NCI-H524 (cell line): ENCODE measurements at places on chromosomes 7 and 10.

DNA sequence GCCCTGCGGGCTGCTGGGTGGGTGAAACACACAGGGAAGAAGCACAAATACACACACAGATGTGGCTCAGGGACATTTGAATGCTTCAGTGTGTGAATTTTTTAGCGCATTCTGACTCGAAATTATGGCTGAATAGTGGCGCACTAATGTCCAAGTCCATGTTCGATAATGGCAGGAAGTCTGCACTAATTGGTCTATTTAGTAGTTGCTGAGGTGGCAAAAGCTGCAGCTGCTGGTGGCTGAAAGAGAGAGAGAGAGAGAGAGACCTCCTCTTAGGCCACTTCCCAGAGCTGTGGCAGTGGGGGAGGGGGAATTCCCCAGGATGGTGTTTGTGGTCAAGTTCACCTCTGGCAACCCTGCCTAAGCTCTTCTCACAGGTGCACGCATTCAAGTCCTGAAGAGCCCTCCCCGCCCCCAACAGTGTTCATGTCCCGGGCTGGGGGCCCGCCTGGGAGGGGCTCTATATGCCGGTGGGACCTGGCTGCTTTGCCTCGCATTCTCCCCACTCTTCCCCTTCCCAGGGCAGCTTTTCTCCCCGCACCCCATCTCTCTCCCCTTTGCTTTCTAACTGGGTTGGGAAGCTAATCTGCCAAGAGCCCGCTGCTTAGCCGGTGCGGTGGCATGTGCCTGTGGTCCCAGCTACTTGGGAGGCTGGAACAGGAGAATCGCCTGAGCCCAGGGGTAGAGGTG, 6.0 kb upstream of the MNX1 start:
- no peak for DNase-seq

DNA sequence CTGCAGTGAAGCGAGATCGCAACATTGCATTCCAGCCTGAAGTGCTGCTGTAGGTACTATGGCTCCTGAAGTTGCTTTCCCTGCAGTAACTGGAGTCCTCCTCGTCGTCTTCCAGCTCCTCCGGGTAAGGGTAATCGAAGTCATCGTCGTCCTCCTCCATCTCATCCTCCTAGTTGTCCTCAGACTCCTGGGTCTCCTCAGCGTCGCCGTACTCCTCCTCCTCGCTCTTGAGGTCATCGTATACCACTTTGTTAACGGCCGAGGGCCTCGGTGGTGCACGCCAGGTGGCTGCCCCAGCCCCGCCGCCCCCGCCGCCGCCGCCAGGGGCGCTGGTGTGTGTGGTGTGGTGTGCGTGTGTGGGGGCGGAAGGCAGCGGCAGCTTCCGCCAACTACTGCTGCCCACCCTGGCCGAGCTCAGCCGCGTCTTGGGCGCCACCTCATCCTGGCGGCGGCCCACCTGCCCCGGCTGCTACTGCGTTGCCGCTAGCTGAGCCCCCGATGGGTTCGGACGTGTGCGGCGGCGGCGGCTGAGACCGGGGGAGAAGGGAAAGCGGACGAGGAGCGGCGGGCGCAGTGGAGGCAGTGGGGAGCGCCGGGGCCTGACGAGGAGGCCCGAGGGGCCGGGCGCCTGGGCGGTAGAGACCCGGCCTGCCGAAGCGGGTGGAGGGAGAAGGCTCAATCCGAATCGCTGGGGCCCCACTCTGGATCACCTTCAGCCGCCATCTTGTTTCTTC, 11.8 kb upstream of the ACBD5 start:
- DNase-seq = no peak

DNA sequence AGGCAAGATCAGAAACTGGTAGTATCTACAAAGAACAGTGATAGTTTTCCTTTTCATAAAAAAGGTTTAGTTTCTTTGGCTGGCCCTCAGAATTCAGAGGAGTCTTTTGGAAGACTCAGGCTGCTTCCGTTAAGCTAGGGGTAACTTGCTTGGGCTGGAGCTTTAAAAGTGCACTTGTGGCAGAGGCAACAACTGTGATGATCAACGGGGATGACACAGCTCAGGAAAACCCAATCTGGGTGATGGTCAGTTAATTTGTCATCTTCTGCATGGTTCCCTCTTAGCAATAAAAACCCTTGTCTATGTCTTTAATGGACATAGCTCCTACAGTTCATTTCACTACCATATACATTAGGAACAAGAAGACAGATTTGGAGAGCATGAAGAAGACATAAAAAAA, 46.7 kb downstream of the SGMS1 start:
- no peak for DNase-seq

DNA sequence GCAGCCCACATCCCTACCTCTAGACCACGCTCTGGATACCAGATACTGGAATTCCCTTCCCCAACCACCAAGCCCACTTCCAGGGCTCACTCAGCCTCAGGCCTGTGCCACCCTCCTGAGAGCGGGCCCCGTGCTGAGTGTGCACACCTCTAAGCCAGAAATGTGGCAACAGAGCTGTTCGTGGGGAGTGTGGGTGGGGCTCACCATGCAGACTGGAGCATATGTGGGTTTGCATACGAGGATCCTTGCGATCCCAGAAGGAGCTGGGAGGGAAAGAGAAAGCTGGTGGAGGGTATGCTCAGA, 13.0 kb upstream of the LIMK1 start:
- no peak for DNase-seq

GRCh38 chr10:28709001-28709710, 31.8 kb downstream of the BAMBI start:
- peak; percentile 33 for DNase-seq

GRCh38 chr10:110840225-110840922, 31.4 kb upstream of the PDCD4 start:
- DNase-seq = no peak

DNA sequence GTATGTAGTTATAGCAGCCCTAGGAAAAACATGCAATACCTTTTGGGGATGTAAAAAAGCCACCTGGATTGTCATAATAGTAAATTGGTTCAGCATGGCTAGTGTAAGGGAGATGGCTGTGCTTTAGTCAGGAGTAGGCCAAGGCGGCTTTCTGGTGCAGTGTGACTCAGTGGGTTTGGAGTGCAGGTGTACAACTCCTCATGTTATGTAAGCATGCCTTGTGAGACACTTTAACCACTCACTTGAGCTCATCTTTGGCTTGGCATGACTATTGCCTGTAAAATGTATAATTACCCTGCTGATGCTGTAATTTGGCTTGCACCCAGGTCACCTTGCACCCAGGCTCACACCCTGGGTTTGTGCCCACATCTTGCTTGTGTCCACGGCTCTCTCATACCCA, 239.2 kb upstream of the GLI3 start:
- DNase-seq = no peak

- DNase-seq = no peak
Observed at GRCh38 chr10:111522551-111522950, 445.7 kb downstream of the ADRA2A start.

- no peak for DNase-seq
Observed at GRCh38 chr7:44994877-44995554, 5.0 kb upstream of the CCM2 start.

DNA sequence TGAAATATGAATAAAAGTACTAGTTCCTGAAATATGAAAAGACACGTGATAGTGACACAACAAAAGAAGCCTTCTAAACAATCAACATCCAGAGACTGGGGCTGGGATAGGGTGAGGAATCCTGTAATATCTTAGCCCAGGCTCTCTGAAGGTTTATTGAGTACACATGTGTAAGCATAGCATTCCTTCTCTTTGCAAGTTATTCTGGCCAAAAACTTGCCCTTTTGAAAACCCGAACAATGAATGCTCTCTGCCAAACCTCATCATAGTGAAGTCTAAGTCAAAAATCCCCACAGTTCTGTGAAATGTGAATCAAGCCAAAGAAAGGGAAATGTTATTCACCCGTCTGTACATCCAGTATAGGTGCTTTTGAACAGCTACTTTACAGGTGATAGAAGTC, 11.6 kb downstream of the SEMA3D start:
- no peak for DNase-seq

GRCh38 chr10:127945341-127945758, 38.4 kb downstream of the PTPRE start:
- no peak for DNase-seq

DNA sequence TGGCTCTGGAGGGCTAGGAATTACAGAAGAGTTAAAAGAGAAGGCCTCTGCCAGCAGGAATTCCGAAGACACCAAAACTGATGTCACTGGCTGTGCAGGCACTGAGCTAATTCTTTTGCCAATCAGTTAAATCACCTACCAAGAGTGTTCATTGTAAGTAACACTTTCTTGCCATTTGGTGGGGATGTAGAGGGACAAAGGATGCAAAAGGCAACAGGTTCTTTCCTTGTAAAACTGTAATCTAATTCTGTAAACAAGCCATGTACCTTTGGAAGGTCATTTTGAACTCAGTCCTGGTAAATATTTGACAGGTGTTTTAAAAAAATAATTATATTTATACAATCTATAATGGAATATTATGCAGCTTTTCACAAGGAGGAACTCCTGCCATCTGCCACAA, 438.4 kb downstream of the AUTS2 start:
- DNase-seq = no peak

DNA sequence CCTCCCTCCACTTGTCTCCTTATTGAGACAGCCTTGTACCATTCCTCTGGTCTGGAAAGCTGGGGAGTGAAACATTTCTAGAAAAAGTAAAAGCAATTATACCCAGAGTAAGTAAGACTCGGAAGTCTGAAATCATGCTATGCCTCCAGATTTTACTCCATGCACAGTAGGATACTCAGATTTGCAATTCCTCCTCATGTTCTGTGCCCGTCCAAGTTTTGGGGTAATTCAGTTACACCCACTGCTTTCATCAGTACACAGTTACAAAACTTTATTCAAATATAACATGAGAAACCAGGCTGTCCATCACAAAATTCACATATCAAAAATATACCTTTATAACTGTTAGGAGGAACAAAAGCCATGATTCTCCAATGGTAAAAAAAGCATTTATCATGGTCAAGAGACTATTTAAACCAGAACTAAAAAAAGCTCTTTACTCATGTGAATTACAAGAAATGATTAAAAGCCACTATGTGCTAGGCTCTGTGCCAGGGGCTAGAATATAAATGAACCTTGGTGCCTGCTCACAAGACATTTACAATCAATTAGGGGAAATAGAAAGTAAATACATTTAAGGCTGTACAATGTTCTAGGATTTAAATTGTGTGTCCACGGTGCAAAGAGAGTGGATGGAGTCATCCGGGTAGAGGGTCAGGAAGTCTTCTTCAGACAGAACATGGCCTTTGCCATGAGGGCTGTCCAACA, 320.2 kb downstream of the ELMO1 start:
- DNase-seq = no peak

DNA sequence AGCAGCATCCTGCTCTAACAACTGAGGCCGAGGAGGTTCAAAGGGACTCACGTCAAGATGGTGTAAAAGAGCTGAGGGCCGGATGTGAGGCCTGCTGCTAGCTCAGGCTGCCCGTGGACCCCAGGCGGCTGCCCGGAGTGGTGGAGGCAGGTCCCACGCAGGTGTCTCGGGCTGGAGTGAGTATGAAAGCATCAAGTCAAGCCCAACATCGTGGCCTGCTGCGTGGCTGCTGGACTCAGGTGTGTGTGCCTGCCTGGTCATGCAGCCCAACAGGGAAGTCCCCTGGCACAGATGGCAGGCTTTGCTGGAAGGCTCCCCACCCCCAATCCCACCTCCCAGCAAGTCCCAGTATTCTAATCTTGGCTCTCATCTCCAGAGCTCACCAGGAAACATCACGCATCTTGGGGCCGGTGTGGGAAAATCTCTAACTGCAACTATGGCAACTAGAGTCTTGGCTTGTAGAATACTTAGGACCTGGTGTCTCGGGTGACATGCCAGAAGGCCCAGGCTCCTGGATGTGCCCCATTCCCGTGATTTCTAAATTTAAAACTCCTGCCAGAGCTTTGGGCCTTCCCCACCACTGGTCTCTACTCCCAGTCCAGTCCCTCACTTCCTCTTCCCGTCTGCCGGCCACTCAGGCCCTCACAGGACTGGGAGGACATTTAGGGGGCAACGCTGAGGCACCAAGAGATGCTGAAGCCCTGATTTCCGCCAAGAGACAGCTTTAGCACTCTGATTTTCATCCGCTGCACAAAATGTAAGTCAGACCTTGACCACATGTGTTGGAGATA, 85.9 kb downstream of the PRKAG2 start:
- no peak for DNase-seq

- DNase-seq = peak; percentile 70
Observed at GRCh38 chr7:117114272-117114671, 161.0 kb downstream of the ST7 start.

DNA sequence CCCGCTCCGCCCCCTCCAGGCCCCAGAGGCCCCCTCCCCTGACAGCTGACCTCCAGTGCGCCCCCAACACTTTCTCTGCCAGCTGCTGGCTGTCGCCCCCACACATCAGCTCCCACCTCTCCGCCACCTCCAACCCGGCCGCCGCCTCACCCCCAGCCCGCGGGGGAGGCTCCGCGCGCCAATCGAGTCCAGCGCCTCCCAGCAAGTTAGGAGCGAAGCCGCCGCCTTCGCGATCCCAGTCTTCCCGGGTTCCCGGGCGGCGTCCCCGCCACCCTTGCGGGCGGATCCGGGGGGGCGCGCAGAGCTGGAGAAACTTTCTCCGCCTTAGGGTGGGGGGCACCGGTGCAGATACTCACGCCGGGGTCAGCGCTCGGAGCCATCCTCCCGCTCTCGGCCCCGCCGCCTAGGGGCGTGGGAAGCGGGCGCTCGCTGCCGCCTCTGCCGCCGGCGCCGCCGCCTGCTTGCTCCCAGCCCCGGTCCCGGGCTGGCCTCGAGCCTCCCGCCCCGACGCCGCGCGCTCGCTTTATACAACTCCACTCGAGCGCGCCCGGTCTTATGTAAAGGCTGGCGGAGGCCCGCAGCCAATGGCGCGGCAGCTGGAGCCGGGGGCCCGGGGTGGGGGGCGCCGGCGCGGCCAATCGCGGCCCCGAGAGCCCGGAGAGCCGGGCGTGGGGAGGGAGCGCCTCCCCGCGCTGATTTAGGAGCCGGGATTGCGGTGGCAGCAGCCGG, at the start of gene CRTAC1:
CRTAC1 (minus strand) TSS at position 529 of the 729 bp plus-strand sequence; CDS start at position 380, 149 bp downstream.
- DNase-seq = peak; percentile 26

- no peak for DNase-seq
Observed at GRCh38 chr7:17593819-17594419, 295.5 kb downstream of the AHR start.

DNA sequence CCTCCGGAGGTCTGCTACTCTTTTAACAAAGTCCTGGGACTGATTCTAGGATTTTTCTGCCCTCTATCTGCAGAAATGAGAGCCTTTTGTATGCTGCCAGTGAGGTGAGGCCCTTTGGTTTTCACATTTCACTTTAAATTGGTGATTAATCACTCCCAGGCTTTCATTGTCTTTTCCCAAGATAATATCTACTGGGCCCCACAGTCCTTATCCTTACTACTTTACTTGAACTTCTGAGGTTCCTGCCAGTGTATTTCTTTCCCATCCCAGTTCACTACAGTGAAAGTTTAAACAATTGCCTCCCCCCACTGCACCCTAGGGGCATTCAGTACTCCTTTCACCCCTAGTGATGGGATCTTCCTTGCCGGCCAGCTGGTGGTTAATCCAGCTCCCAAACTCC, 127.4 kb upstream of the INHBA start:
- no peak for DNase-seq

- no peak for DNase-seq
Observed at GRCh38 chr7:130222-130572, 62.2 kb upstream of the FAM20C start.

- DNase-seq = no peak
Observed at GRCh38 chr10:46544989-46545791, 11.3 kb downstream of the GPRIN2 start.
